ENCODE measurements at places on chromosomes 5 and 9.

DNA sequence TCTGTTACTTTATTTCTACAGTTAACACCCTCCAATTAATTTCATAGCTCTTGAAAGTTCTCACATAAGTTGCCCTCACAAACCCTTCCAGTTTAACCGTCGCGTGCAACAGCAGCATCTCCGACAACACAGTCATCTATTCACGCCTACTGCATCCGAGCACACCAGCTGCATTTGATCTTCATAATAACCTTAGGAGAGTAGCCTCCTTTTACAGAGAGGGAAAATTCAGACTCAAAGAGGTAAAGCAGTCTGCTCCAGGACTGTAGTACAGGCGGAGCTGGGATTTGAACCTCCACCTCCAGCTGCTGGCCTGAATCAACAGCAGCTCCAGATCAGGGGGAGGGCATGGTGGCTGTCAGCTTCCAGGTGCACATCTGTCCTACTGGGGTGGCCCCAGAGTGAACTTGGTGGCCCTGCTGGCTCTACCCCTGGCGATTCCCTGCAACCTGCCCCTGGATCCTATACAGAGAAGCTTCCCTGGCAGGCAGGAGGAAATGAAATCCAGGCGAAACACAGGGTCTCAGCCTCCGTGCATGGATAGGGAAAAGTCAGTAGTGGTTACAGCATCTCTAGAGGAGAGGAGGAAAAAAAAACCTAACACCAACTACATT lies 71.6 kb upstream of the UNC5A start:
- DNase-seq: no peak

GRCh38 chr9:4538107-4538506 lies 47.8 kb downstream of the SLC1A1 start:
- no peak for DNase-seq

GRCh38 chr5:35183556-35183955 lies 46.7 kb downstream of the PRLR start:
- DNase-seq: no peak

- DNase-seq: no peak
These were observed 296.7 kb downstream of the ARL15 start for GRCh38 chr5:54013556-54014194.

GRCh38 chr5:132592521-132592920 lies 35.7 kb downstream of the RAD50 start:
- no peak for DNase-seq

DNA sequence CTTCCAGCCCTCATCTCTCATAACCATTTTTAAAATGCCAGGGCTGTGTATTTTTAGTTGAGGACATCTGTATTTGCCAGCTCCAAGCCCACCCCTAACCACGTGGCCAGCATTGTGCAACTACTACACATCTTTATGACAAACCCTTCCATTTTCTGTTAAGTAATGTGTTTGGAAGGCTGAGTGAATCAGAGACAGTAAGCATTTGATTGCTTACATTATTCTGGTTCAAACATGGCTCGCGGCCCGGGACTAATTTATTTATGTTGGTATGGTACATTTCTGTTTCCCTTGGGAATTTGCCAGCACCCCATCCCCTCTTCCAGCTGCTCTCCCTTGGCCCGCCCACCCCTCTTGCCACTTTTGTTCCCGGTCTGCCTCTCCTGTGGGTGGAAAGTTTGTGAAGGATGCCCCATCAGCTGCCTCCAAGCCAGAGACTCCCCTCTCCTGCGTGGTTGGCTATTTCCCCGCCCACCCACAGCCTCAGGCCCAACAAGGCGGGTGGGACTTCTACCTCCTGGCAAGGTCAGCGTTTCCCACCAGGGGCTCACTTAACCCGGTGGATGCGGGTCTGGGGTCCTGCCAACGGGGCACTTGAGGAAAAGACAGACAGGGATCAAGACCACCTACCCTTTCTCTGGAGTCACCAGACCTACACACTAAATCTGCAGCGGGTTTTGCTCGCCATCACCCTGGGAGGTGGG lies 162.2 kb downstream of the HSD17B3 start:
- DNase-seq: no peak

- no peak for DNase-seq
These were observed 43.7 kb downstream of the OR2V1 start for GRCh38 chr5:181087309-181087708.

- no peak for DNase-seq
These were observed 26.7 kb downstream of the CLTA start for GRCh38 chr9:36217256-36217968.

- DNase-seq: no peak
These were observed 200.0 kb downstream of the ATP10B start for GRCh38 chr5:160651692-160652645.

DNA sequence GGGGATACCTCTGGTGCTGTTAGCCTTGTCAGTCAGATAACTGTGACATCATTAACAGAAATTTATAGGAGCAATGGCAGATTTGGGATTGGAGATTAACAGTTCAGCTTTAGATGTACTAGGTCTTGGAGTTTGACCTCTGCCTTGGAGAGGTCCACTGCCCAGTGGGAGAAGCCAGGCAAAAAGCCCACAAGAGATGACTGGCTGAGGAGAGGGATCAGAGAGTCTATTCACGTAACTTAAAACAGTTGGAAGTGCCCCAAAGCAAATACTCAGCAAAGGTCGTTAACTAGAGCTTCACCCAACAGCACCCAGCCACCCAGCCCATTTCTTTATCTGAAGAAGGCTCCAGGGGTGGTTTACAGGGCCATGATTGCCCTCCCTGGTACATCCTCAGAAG lies 232.7 kb upstream of the PPP1R2B start:
- DNase-seq: no peak

DNA sequence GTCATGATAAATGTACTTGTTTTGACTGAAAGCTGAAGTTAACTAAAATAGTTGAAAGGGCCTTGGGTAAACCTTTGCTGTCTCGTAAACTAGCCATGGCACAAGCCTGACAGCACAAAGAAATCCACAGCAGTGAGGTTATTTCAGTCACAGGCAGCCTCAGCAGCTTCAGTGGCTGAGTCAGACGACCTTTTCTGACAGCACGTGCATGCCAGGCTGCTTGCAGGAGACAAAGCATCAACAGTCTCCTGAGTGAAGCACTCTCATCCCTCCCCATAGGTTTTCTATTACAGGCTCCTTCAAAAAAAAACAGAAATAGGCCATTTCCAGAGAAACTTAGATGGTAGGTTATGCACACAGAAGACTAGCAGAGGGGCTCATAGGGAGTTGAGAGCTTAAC lies 34.6 kb downstream of the OXCT1 start:
- DNase-seq: peak; percentile 75

DNA sequence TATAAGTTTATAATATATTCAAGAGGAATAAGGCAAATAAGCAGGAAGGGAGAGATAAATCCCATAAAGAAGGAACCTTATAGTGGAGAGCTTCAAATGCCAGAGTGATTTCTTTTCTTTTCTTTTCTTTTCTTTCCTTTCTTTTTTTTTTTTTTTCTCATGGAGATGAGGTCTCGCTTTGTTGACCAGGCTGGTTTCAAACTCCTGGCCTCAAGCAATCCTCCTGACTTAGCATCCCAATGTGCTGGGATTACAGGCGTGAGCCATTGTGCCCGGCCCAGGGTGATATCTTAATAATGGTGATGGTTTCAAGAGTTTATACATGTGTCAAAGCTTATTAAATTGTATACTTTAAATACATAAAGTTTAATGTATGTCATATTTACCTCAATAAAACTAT lies 19.6 kb upstream of the FOCAD start:
- no peak for DNase-seq

DNA sequence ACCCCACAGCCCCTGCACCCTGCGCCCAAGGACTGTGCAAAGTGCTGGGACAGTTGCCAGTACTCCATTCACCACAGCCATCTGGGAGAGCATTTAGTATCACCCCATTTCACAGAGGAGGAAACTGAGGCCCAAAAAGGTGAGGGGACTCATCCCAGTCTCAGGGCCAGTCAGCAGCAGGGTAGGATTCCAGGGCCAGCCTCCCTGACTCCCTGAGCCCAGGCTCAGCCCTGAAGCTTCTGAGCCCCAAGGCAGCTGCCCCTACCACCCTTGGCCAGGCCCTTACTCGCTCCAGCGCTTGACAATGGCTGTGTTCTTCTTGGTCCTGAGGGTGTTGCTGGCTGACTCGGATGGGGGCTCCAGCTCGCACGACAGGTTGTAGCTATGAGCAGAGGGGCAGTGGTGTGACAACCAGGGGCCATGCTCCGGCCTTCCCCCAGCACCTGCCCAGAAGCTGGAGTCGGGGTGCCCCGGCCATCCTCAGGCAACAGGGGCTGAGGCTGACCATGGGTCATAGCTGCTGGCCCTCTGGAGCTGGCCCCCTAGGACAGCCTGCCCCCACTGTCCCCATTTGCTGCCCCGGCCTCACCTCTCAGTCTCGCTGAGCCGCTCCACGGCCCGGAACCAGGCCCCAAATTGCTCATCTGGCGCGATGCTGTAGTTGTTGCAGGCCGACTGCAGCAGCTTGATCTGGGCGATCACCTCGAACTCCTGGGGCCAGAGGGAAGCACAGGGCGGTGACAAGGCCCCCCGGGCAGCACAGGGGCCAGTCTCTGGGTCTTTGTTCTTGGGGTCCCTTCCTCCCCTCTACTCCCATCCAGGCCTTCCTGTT lies 18.6 kb downstream of the RALGDS start:
- no peak for DNase-seq

- peak; percentile 91 for DNase-seq
These were observed 42.4 kb downstream of the NTRK2 start for GRCh38 chr9:84711936-84712335.

- peak; percentile 35 for DNase-seq
These were observed 64.9 kb upstream of the OSMR start for GRCh38 chr5:38780945-38781344.

DNA sequence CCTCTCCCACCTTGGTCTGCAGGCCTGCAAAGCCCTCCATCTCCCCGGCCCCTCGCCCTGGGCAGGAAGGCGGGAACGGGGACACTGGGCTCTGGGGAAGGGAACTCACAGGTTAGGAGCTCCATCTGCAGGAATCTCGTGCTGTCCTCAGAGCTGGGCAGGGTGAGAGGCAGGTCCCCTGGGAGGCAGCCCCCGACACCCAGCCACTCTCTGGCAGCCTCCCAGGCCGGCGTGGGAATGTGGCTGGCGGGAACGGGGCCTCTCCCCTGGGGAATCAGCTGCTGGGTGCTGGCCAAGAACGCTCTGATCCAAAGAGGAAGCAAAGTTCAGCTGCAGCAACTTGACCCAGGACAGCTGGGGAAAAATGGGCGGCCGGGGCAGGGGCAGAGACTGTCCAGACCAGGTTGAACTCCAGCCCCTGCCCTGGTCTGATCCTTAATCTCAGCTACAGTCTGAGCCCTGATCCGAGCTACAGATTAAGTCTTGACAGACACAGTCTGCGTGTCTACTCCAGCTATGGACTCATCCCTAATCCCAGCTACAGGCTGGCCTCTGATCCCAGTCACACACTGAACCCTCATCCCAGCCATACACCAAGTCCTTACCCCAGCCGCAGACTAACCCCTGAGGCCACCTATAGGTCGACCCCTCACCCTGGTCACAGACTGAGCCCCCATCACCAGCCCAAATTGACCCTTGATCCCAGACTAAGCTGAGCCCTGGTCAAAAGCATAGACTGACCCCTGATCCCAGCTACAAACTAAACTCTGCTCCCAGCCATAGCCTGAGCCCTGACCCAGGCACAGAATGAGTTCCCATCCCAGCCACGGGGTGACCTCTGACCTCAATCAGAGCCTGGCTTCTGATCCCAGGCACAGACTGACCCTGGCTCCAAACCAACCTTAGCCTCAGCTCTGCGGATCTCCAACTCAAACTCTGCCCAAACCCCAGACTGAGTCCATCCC lies 37.3 kb upstream of the EGFL7 start:
- DNase-seq: peak; percentile 54

DNA sequence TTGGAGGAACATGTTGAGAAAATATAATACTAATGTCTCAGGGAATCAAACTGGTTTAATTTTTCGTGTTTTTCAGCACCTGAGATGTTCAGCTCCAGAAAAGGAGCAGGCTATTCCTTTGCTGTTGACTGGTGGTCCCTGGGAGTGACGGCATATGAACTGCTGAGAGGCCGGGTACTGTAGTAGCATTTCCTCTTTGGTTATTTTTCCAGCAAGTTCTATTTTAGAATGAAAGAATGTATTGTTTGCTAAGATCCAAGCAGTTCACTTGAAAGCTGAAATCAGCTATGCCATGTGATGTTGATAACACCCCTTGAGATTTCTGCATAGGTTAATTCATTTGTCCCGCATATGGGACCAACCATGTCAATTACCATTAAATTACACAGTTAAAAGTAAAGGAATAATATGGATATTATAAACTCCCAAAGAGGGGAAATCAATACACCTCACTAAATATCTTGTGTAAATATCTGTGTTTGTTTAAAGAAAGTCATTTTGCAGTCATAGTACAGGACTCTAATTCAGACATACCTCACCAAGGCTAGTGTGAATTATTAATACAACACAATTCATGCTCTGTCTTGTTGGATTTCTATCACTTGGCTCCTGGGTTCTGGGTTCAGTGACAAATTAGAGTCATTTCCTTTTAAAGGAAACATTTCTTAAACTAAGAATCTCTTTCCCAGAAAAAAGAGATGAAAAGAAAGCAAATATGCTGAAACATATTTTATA lies 126.8 kb downstream of the STK32A start:
- DNase-seq: no peak

DNA sequence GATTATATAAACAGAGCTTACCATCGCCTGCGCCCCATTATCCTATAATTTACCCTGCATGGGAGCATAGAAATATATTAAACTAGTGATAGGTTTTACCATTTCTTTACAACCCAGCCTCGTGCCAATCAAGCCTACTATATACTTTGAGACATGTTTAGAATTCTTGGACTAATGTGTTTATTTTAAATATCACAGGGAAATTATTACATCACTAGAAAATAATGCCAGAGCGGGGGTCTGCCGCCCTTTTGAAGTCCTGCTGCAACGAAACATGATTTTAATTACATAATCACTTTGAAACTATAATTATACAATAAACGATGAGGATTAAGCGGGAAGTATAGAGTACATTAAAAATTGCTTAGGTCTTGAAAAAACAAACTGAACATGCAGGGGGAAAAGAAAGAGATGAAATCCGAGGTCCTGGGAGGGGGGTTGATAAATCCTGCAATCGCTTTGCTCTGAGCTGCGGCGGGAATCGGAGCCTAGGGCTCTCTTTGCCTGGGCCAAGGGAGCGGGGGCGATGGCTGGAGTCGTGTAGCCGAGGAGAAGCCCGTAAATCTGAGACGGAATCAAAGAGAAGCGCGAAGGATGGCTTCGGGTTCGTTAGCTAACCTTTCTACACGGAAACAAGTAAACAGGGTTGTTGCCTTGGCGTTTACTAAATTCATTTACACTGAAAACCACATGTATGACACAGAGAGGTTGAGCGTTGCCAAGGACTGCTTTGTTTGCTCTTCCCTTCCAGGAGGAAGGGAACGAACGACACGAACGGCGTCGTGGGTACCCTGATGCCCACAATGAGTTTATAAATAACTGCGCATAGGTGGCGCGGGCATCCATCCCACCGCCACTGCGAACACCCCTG lies 127.6 kb downstream of the TMEM174 start:
- DNase-seq: no peak

GRCh38 chr9:126872516-126872915 lies 12.1 kb downstream of the ZBTB34 start:
- no peak for DNase-seq

- no peak for DNase-seq
These were observed 2.3 kb downstream of the TBCA start for GRCh38 chr5:77773734-77774280.

Measured in cerebellar cortex (tissue), 1 donor.